ENCODE measurements at places on chromosomes 1 and 21.

DNA sequence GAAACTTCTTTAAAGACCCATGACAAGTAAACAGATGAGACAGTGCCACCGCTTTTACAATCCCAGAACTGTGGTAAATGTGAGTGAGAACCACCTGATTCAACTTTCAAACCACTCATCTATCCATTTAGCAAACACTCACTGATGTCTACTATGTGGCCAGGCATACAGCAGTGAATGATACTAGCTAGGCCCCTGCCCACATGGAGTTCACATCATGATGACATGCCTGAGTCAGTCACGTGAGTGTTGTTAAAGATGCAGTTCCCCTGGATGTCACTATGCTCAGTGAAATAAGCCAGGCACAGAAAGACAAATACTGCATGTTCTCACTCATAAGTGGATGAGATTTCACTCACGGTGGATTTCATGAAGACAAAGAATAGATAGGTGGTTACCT lies 28.4 kb downstream of the STX6 start:
- DNase-seq, result no peak

- no peak for DNase-seq
Measured at GRCh38 chr1:94301186-94301585, 63.8 kb upstream of the ARHGAP29 start.

- no peak for DNase-seq
Measured at GRCh38 chr1:170700842-170701615, 37.1 kb downstream of the PRRX1 start.

- DNase-seq, result no peak
Measured at GRCh38 chr1:114076308-114076707, 77.4 kb downstream of the SYT6 start.

DNA sequence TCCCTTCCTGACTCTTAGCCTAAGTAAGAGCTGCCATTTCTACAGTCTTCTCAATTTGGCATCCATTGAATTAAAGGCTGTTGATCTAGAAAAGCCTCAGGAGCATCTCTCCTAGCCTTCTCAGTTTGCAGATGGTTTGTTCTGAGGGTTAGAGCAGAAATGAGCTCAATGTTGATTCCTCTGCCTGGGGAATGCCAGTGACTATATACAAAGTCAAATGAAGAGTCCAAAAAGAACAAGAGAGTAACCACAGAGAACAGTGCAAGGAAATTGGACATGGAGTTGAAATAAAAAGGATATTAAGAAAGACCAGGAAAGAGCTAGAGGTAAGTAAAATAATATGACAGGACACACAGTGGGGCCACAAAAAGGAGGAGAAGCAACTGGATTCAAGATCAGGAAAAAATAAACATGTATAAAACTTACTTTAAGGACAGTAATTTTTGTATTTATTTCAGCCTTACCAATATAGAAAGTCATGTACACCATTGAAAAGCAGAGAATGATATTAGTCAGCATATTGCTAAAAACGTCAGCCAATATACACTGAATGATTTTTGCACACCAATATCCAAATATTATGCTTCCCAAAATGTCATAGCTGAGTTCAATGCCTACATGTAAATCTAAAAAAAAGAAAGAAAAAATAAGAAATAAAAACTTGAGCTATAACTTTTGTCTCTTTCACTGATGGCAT lies 21.3 kb downstream of the SLC9C2 start:
- no peak for DNase-seq
